NCI-H1105 (cell line): ENCODE measurements at places on chromosomes 5 and 9.

DNA sequence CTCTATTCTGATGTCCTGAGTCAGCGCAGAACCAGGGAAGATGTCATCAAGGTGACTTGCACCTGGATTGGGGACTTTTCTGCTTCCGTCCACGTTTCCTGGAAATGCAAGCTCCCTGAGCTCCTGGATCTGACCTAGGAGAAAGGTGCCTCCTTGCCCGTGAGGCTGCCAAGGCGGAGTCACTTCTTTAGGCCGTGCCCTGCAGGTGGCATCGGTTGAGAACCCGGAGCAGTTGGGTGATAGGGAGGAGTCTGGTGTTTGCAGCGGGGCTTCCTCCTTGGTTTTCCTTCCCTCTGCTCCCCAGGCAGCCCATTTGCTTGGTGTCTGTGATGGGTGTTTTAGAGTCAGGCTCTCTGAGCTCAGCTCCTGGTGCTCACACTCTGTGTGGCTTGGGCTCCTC lies 15.2 kb downstream of the NANS start:
- DNase-seq: no peak

GRCh38 chr5:107072440-107072839 lies 598.3 kb downstream of the EFNA5 start:
- no peak for DNase-seq

- no peak for DNase-seq
These were observed 242.2 kb downstream of the SYK start for GRCh38 chr9:91043811-91044175.

DNA sequence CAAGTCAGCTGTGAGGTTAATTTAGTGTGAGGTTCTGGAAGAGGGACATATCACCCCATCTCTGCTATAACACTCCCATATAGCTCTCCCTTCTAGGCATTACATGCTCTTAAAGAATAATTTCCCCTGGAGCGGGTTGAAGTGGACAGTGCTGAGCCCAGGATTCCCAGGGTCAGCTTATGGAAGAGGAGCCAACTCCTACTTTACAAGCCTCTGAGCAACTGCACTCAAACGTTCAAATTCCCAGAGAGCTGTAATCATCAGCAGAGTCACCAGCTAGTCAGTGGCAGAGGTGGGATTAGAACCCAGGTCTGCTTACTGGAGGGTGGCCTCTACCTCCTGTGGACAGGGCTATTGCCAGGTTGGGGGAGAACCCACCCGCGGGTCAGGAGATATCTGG lies 1.4 kb downstream of the NEURL1B start:
- DNase-seq: no peak

DNA sequence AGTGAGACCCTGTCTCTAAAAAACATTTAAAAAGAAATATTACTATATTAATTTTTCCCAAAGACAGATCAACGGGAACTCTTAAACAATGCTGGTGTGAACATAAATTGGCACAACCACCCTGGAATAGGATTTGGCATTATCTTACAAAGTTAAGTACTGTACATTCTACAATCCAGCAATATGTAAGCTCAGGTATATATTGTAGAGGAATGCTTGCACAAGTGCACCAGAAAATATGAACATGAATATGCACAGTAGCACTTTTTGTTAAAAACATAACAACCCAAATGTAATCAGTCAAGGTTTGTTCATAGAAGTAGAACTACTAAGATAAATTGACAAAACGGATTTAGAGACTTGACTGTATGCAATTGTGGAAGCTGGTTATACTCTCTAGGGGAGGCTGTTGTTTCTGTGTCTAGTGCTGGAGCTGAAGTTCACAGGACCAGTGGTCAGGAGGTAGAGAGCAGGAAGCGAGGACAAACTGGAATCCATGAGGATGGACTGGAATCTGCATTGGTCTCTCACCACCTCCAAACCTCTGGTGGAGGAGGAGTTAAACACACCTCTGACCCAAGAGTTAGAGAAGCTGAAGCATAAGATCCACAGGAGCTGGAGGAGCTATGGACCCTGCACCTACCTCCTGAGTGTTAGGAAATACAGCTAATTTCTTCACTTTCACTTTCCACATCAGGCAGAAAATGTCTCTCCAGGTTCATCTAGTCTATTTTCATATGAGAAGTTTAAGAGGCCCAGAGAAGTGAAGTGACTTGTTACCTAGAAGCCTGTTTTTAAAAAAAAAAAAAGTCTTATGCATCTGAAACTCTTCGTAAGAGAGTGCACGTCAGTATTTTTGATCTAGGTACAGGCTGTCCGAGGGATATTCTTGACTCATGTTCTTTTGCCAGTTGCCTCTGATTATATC lies 20.3 kb upstream of the RIC1 start:
- no peak for DNase-seq

- no peak for DNase-seq
These were observed 3.0 kb downstream of the RECK start for GRCh38 chr9:36039696-36040095.

- no peak for DNase-seq
These were observed 11.6 kb downstream of the PAEP start for GRCh38 chr9:135573124-135573523.

DNA sequence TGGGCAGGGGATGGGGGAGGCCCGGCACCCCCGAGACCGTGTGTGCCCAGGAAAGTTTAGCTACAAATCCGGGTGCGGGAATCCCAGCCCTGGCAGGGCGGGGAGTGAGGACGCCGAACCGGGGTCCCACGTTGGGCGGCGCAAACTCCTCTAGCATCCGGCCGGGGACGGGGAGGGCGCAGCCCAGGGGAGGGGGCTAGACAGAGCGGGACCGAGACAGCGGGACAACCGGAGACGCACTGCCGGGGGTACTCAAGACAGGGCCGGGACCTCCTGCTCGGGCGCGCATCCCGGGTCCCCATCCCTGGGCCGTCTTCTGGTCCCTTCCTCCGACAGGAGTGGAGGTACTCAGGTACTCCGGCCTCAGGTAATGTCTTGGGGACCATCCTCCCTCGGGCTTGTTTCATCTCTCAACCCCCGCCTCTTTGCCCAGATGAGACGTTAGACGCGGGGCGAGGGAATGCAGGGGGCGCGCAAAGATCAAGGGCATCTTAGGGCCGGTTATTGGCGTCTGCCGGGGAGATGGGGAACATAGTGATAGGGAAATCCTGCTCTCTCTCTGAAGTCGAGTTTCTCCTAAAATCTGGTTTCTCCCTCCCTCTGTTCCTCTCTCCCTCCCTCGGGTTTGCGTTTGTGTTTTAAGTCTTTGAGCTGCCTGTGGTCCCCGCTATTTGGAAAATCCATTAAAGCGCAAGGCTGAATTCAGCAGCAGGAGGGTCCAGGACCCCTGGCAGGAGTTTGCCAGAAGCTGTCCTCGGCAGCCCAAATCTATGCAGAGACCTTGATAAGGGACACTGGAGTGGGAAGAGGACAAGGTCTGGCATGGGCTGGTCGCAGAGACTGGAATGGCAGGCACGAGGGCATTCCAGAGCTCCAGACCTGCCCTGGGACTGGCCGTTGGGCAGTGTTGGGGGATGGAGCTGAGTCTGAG lies 815 bp downstream of the PDZD2 start:
- DNase-seq: no peak
